H54 (cell line): ENCODE measurements at places on chromosomes 5 and 9.

DNA sequence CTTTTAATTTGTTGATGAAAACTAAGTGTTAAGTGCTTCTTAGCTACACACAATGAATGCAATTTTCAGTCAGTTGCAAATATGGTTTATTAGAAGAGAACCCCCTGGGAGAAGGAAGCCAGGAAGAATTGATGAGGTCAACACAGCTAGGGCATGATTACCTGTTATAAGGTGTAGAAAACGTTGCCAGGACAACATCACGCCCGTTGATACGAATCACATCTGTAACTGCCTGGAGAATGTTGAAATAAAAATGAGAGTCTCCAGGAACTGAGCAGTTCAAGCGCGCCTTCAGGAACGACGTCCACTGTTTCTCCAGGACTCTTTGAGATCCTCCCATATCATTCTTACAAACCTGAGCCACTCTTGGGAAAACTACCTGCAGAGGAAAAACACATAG is 88.0 kb downstream of the SEMA6A start:
- no peak for DNase-seq

DNA sequence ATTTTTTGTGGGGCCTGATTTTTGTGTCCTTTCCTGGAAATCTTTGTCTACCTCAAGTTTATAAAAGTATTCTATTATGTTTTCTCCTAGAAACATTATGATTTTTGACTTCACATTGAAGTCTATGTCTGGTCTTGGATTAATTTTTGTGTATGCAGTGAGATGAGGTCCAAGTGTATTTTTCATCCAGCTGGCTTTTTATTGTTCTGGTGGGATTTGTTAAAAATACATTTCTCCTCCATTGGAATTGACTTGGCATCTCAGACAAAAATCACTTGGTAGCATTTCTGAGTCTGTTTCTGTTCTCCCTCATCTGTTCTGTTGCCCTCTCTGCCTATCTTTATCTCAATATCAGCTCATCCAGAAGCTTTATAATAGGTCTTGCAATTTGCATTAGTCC is 109.0 kb downstream of the IRX1 start:
- no peak for DNase-seq

- DNase-seq: no peak
Observed at GRCh38 chr9:109801484-109801883, 21.5 kb downstream of the PALM2AKAP2 start.

DNA sequence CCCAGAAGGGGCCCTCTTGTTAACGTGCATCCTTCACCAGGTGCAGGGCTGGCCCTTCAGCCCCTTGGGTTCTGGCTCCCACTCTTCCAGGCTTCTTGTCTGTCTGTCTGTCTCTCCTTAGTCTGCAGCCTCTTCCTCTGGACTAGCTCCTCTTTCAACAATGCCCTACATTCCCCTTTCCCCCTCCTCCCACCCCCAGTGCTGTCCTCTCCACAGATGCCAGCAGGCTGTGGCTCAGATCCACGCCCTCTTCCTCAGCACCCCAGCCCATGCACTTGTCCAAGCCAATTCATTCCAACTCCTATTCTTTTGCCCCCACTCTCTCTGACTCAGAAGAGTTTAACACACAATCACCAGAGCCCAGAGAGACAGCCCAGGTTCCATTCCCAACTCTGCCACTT is 45.2 kb upstream of the ALDH1B1 start:
- no peak for DNase-seq

GRCh38 chr5:161086461-161086860 is 234.4 kb upstream of the ATP10B start:
- no peak for DNase-seq

DNA sequence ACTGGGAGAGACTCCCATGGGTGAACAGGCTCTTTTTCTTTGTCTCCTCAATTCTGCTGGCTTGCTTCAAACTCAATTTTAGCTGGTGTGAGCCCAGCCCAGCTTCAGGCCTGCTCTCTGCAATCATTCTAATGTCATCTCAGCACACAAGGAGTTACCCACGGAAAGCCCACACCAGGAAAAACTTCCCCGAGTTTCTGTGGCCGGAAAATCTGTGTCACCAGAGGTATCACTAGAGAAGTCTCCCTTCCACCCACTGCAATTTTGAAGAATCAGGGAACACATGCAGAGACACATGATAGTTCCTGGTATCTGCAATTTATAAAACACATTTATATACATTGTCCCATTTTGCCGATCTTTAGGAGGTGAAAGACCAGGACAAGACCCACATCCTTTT is 13.5 kb upstream of the NDFIP1 start:
- no peak for DNase-seq

- DNase-seq: no peak
Observed at GRCh38 chr9:79289856-79290255, 281.9 kb upstream of the TLE4 start.
